ENCODE measurements at places on chromosomes 5 and 9.
A peak's percentile ranks its signal among the peaks of the same experiment; 100 is the strongest.

GRCh38 chr5:134467231-134467630, 55.5 kb upstream of the CDKN2AIPNL start:
- DNase-seq, result no peak

DNA sequence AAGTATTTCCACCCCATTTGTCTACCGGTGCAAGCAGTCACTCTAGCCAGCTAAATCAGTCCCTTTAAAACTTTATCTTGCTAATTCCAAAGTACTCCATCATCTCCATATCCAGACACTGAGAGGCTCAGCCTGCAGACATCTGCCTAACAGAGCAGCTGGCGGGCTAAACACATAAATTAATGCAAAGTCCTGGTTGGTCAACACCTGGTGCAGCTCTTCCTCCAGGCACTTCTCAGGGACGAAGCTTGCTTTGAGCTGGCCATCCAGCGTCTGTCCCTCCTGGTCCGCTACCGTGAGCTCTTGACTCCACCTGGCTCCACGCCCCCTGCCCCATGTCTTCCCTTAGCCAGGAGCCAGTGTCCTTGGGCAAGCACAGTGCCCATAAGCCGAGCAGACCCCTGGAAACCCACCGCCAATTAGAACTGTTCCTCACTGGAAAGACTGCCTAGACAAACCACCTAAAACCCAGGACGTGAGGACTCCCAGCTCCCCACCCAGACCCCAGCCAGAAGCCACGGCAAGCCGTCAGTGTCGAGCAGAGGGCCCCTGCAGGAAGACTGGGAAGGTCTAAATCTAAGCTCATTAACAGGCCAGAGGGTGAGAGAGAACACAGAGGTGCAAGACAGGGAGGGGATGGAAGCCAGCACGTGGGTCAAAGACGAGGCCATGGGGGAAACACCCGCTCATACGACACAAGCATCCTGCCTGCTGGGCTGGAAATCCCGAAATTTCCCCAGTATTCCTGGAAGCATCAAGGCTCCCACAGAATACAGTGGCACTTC, 120.0 kb downstream of the COL23A1 start:
- DNase-seq, result no peak

DNA sequence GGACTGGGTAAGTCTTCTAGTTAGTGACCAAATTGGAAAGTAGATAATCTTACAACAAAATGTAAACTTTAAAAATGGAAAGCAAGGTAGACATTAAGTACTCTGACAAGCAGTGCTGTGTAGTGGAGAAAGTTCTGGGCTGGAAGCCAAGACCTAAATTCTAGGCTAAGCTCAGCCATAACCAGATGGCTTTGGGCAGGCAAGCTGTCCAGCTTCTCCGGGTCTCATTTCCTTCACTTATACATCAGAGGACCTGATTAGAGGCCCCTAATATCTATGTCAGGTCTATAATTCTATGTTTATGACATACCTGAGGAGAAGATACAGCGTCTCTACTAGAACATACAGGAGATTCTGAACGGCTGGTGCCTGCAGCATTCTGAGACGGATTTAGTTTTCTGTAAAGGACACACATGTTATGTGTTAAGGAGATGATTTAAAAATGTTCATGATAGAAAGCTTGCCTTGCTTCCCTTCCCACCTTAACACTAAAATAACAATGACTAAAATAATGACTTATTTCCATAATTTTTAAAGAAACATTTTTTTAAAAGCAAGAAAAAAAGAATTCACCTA, 61.2 kb downstream of the ELL2 start:
- no peak for DNase-seq

DNA sequence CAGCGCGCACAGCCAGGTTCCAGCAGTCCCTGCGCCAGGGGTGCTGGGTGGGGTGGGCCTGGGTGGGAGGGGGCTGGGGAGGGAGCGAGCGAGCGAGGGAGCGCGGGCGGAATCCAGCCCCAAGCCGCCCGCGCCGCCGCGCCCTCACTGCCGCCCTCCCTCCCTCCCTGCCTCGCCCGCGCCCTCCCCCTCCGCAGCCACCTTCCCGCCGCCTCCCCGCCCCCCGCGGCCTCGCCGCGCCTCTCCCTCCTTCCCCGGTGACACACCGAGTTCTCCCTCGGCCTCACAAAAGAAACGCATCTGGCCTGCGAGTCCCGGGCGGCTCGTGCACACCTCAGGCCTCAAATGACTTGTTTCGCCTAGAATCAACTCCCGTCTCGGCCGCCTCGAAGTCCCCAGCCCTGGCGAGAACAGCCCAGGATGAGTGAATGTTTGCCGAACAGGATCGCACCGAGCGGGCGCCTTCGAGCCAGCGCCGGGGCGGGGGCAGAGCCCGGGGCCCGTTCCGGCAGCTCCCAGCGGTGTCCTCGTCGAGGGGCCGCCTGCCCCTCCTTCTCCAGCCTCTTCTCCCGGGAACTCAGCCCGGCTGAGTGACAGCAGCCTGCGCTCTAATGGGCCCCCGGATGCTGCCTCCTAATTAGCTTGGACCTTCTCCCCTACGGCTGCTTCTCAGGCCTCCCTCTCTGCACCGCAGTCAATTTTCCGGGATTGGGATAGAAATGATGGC, 371 bp upstream of the PITX1 start:
- peak; percentile 42 for DNase-seq

GRCh38 chr5:127585661-127586060, 63.2 kb upstream of the CTXN3 start:
- no peak for DNase-seq

- peak; percentile 95 for DNase-seq
These were observed 49.2 kb downstream of the USP20 start for GRCh38 chr9:129884220-129885017.

- DNase-seq, result no peak
These were observed 200.4 kb upstream of the SLC24A2 start for GRCh38 chr9:19989213-19989612.

- no peak for DNase-seq
These were observed 595.7 kb downstream of the EFNA5 start for GRCh38 chr5:107074996-107075395.

- DNase-seq, result no peak
These were observed 639 bp downstream of the PCDH1 start for GRCh38 chr5:141877356-141878185.

Measured in Jurkat, Clone E6-1 (cell line).